ENCODE measurements at places on chromosomes 5 and 9.

DNA sequence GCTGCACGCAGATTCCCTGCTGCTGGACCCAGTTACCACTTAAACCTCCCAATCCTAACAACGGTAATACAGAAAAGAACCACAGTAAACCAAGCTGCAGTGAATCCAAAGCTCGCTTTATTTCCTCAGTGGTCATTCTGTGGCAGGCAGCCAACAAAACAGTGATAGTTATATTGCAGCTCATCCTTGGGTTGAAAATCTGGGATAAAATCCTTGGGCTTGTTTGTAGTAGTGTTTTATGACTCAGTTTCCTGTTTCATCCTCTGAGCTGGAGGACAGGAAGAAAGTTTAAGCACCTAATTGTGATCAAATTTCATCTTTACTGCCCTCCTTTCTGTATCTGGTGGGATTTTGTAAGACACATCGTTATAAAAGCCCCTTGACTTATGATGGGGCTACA lies 31.4 kb downstream of the HMGCR start:
- DNase-seq: no peak

GRCh38 chr9:113026200-113026599 lies 14.2 kb upstream of the ZNF883 start:
- DNase-seq: no peak

DNA sequence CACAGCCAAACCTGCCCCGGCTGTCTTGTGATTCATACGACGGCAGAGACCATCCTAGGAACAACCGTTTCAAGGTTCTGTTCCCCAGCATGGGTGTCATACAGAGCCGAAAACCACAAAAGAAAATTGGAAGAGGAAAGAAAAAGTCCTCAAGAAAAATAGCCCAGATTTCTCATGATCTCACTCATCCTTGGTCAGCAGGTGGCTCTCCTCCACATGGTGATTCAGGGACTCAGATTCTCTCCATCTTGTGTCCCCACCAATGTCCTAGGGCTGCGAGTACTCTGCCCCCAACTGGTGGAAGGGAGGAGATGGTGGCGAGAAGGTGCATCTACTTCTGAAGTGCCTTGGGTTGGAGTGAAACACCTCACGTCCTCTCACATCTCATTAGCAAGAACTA lies 25.6 kb downstream of the PDZD2 start:
- DNase-seq: peak; percentile 31

- DNase-seq: no peak
Observed at GRCh38 chr9:72749276-72749675, 203.6 kb downstream of the ALDH1A1 start.

DNA sequence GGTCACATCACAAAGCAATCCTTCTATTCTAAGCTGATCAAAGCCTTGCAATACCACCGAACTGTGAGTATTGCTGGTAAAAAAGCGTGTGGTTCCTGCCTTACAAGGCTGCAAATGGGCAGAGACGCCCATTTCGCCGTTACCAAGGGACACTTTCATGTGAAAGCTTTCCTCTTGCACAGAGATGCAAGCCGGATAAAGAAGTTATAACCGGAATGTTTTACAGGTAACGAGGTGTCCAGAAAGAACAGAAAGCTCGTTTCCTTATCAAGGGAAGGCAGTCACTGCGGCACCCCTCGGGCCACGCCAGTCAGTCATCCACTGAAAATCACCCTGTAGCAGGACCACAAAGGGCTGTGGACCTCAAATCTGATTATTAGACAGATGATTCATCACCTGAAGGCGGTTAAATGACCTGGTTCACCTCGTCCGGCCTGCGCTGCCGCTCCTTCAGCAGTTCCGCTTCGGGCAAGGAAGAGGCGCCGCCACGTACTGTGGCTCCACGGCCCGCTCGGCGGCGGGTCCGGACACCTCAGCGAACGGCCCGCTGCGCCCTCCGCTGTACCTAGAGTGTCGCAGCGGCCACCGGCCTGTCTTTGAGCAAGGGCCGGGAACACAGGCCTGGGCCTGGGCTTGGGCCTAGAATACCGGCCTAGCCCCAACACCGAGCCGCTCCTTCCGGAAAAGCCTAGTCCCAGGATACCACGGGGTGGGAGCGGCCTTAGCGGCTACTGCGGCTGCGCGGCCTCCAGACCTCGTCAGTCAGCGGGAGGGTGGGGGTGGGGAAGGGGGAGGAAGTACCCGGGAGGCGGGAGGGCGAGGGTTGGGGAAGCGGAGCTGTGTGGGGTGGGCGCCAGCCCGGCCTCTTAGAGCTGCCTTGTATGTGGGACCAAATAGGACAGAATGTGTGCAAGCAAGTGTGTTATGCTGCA lies at the start of gene KLHL9:
TSS of gene KLHL9 (minus strand) at position 704 of the 932 bp plus-strand sequence. CDS start at position 159, 545 bp downstream.
- DNase-seq: peak; percentile 92

- no peak for DNase-seq
Observed at GRCh38 chr5:23677996-23678395, 170.6 kb downstream of the PRDM9 start.

GRCh38 chr9:125409637-125410521 lies 148.3 kb downstream of the GAPVD1 start:
- DNase-seq: peak; percentile 72

DNA sequence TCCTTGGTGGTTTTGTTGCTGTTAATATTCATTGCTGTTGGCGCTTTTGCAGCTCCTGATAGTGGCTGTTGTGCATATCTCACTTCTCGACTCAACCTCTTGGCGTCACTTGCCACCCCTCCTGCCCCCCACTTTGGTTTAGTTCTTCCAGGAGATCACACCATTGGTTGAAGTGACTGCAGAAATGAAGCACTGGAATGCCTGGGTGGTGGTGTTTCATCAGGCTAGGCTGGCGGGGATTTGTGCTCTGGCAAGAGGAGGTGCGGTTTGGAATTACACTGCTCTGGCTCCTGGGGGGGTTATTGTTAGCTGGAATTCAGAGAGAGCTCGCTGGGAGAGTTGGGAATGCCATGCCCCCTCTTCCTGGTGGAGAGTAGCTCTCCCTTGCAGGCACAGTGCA lies 11.5 kb downstream of the PRRC2B start:
- no peak for DNase-seq

DNA sequence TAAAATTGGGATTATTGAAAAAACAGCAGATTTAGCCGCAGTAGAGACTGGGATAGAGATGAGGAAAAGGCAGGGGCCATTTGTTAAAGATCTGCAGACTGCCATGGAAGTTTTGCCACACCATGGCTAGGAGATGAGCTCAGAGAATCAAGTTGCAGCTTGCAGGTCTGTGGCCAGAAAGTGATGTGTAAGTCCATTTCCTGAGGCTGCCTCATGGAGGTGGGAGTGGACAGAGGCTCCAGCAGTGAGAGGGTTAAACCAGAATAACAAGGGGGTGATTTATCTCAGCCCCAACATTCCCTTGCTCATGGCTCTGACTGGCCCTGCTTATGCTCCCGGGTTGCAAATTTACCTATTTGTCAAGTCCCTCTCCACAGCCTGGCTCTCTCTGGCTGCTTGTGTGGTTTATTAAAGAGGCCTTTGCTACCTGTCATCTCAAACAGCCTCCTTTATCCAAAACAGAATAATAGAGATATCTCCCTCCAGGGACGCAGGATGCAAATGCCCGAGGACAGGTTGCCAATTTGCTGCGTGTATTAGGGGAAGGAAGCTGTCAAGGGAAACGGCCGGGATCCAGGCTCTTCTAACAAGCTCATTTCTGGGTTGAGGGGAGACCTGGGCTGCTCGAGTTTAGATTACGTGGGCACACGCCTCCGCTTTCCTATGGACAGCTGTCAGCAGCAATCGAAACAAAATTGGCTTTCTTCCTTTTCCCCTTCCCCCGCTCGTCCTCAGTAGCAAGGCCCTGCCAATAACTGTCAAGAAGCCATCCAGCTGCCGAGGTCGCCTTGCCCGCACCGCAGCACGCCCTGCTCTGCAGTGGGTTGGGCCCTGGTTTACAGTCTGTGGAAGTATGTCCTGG lies 72.8 kb upstream of the PITX1 start:
- DNase-seq: no peak

GRCh38 chr5:133667217-133667616 lies 54.9 kb upstream of the FSTL4 start:
- DNase-seq: no peak

- DNase-seq: no peak
Observed at GRCh38 chr9:22035591-22036011, 26.5 kb upstream of the CDKN2B start.

- no peak for DNase-seq
Observed at GRCh38 chr5:168177831-168178450, 113.5 kb upstream of the WWC1 start.

DNA sequence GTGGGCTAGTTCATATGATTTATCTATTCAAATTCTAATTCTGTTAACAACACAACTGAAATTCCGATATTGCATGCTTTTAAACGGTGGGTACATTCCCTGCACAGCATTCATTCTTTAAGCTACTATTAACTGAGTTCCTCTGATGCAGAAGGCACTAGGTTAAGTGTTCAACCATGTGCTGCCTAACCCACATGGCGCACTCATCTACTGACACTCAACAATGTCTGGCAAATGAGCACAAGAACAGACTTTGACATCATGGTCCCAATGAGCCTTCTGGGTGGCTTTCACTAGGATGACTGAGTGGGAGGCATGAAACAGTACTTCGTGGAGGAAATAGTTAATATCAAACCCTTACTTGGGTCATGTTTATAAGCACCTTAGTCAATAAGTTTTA lies 10.2 kb downstream of the NREP start:
- no peak for DNase-seq

- DNase-seq: no peak
Observed at GRCh38 chr5:33092719-33093118, 348.0 kb upstream of the TARS1 start.

- no peak for DNase-seq
Observed at GRCh38 chr9:84463272-84463671, 122.7 kb upstream of the SLC28A3 start.

- no peak for DNase-seq
Observed at GRCh38 chr9:134885001-134885678, 4.5 kb downstream of the FCN2 start.

- DNase-seq: no peak
Observed at GRCh38 chr9:95104980-95105379, 212.5 kb downstream of the FANCC start.

DNA sequence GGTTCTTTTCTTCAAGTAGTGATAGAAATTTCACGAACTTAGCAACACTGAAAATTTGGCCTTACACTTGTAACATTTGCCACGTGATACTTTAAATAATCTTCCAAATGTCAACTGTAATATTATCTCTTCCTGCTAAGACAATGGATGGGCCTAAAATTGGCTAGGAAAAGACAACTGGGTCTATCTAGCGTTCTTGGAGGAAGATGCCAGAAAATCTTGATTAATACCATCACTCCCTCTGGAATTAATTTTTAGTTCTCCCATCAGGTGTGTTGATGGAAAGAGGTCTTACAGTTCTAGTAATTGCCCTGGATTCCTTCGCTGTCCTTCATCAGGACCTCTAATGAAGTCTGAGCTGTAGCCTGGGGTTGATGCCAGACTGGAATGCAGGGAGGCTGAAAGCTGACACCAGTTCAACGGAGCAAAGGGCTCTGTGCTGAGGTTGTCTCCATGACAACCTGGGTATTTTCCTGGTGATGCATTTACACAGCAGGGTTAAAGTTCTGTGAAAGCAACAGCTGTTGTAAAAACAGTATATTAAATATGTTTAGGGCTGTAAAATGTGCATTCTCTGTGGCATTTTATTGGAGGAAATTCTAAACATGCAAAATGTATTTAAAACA lies 92.3 kb downstream of the GAS1 start:
- peak; percentile 50 for DNase-seq

GRCh38 chr5:150181027-150181426 lies 8.8 kb upstream of the SLC6A7 start:
- no peak for DNase-seq

GRCh38 chr5:178237431-178238312 lies 5.1 kb upstream of the PHYKPL start:
- DNase-seq: no peak

GRCh38 chr9:106432631-106433030 lies 430.3 kb upstream of the ZNF462 start:
- no peak for DNase-seq

- no peak for DNase-seq
Observed at GRCh38 chr9:128625391-128626146, 31.1 kb downstream of the DYNC2I2 start.

DNA sequence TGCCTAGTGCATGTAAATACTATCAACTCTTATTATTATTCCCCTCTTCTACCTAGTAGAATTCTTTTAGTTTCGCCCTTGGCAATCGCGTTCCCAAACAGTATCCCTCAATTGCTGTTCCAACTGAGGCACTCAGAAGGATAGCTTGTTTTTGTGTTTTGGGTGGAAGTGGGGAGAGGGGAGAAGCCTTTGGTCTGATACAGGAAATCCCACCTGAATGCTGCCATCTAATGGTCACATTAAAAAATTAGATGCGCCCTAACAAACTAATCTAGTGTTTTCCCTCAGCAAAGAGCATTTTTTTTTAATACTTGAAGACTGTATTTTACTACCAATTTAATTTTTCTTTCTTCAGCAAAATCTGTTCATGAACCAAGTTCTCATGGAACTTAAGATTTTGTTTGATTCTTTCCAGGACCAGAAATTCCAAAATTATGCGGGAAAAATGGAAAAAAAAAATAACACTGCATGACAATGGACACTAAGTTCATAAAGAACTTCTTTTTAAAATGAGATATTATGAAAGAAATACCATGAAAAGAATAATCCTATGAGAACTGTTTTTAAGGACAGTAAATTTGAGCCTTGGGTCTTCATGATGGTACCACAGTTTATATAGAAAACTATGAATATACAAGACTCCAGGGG lies 22.2 kb upstream of the GLDC start:
- DNase-seq: no peak

GRCh38 chr9:18673179-18673578 lies 199.2 kb downstream of the ADAMTSL1 start:
- no peak for DNase-seq

DNA sequence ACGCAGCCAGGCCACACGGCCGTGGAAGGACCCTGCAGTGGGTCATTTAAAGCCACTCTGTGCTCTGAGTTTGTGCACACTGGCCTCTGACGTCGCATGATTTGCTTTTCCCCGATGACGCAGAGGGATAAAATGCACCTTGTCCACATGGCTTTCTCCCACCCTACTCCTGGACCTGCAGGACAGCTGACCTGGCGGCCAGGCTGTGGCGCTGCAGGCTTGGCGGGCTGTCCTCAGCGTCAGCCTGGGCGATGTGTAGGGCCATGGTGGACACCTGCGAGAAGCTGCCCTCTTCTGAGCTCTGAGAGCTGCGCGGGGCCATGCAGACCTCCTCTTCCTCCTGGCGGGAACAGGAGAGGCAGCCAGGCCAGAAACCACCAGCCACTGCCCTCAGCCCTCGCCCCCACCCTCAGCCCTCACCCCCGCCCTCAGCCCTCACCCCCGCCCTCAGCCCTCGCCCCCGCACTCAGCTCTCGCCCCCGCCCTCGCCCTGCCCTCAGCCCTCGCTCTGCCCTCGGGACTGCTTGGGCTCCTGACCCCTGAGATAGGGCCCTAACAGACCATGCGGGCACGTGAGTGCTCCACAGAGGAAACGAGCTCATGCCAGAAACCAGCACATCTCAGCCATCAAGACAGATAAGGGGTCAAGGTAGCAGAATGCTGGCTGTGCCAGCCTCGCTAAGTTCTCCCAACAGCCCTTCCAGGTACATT lies 20.0 kb upstream of the SCGB3A1 start:
- no peak for DNase-seq

All from NCI-H1930 (cell line).